ENCODE measurements at places on chromosomes 4 and X. TPM values are rescaled to one million over a fixed set of nuclear protein-coding genes. Genes with fewer than 3 reads are reported as not detected.

- peaks cover 7% of the 10 kb centered on the region for H3K27me3 ChIP-seq
- DNase-seq, result no peak
- no peaks in the 10 kb centered on the region for H3K4me1 ChIP-seq
- H3K36me3 ChIP-seq, result no peaks in the 10 kb centered on the region
Measured at GRCh38 chrX:135015523-135016245, 6.7 kb downstream of the RTL8B start.

DNA sequence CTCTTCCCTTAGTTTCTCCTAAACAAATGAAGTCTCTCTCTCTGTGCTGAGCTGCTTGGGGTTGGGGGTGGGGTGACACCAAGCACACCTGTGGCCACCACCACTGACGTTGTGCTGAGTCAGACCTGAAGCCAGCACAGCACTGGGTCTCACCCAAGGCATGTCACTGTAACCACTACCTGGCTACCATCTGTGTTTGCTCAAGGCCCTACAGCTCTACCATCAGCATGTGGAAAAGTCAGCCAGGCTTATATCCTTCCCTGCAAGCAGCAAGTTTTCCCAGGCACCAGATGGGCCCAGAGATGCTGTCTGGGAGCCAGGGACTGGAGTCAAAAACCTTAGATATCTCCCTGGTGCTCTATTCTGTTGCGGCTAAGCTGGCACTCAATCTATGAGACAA lies 6.9 kb downstream of the CXCL10 start:
- DNase-seq, result no peak
- no peaks in the 10 kb centered on the region for H3K27me3 ChIP-seq
- peaks cover 10% of the 10 kb centered on the region for H3K4me1 ChIP-seq
- H3K27ac ChIP-seq, result no peak overlapping the region

DNA sequence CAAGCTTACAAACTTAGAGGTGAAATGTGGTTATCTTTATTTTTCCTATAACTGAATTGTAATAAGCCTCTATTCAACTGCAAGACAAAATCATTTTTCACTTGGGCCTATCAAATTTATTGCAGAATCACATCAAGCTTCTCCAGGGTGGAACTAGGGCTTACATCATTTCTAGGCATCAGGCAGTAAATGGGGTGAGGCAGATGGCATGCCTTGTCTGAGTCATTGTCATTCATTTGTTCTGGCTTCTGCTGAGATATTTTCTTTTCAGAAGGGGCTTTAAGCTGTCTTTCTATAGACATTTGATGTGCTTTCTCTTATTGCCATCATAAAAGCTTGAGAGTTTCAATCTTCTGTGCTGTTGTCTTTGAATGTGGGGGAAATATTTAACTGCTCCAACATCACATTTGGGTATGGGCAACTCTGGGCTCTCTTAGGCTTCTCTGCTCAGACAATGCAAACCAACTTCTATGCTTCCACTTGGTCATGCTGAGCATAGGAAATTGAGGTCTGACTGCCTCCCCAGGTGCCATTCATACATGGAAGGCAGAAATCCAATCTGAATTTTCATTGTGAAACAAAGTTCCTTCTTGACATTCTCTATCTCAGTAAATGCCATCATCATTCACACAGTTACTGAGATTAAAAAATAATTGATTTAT lies 225.8 kb upstream of the GIMD1 start:
- no peaks in the 10 kb centered on the region for H3K36me3 ChIP-seq
- no peak overlapping the region for H3K27ac ChIP-seq
- no peaks in the 10 kb centered on the region for H3K4me1 ChIP-seq
- H3K4me3 ChIP-seq, result no peak overlapping the region

DNA sequence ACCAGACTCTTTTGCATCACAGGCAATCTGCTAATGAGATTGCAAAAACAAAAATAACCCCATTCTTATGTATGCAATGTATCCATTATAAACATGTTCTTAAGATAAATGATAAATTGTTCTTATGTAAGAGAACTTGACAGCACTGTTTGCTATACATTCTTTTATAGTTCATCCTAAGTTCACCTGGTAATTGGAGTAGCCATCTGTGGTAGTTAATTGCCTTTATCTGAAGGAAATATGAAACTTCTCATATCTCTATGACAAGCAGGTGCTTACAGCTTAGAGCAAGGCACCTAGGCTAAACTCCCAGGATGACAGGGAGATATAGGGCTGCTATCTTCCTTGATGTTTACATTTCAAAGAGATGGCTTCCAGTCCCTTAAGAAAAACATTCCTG lies 21.3 kb upstream of the CLCN5 start:
- no peaks in the 10 kb centered on the region for H3K27me3 ChIP-seq
- H3K27ac ChIP-seq, result no peak overlapping the region
- DNase-seq, result no peak

GRCh38 chrX:110180176-110180927 lies 137.5 kb downstream of the AMMECR1 start:
- H3K4me1 ChIP-seq, result peaks cover 5% of the 10 kb centered on the region
- no peak for DNase-seq
- H3K36me3 ChIP-seq, result no peaks in the 10 kb centered on the region
- no peaks in the 10 kb centered on the region for H3K27me3 ChIP-seq
- no peak overlapping the region for H3K27ac ChIP-seq
- no peak overlapping the region for H3K4me3 ChIP-seq

- no peak for DNase-seq
- no peak overlapping the region for H3K4me3 ChIP-seq
- H3K27me3 ChIP-seq, result no peaks in the 10 kb centered on the region
- no peaks in the 10 kb centered on the region for H3K36me3 ChIP-seq
- no peak overlapping the region for H3K27ac ChIP-seq
- H3K4me1 ChIP-seq, result no peaks in the 10 kb centered on the region
Measured at GRCh38 chrX:24782011-24782410, 88.3 kb downstream of the POLA1 start.

- DNase-seq, result no peak
- no peaks in the 10 kb centered on the region for H3K4me1 ChIP-seq
- no peak overlapping the region for H3K27ac ChIP-seq
- no peaks in the 10 kb centered on the region for H3K27me3 ChIP-seq
- H3K4me3 ChIP-seq, result no peak overlapping the region
Measured at GRCh38 chr4:133550436-133550835, 401.3 kb downstream of the PCDH10 start.

- no peak for DNase-seq
- H3K4me1 ChIP-seq, result no peaks in the 10 kb centered on the region
- H3K27ac ChIP-seq, result no peak overlapping the region
- H3K4me3 ChIP-seq, result no peak overlapping the region
- no peaks in the 10 kb centered on the region for H3K27me3 ChIP-seq
Measured at GRCh38 chr4:96063639-96064038, 223.7 kb downstream of the PDHA2 start.

DNA sequence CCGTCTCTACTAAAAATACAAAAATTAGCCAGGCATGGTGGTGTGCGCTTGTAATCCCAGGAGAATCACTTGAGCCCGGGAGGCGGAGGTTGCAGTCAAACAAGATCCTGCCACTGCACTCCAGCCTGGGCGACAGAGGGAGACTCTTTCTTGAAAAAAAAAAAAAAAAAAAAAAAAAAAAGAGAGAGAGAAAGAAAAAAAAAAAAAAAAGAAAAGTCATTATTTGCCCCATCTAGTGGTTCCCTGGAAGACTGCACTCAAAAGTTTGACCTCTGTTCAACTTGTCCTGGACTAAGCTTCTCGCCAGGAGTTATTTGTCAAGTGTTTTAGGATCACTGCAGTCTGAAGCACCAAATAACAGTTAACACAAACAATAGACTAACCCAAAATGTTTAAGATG lies 45.3 kb upstream of the KCTD8 start:
- no peak overlapping the region for H3K4me3 ChIP-seq
- no peaks in the 10 kb centered on the region for H3K36me3 ChIP-seq
- no peak overlapping the region for H3K27ac ChIP-seq
- H3K27me3 ChIP-seq, result no peaks in the 10 kb centered on the region
- H3K4me1 ChIP-seq, result no peaks in the 10 kb centered on the region

DNA sequence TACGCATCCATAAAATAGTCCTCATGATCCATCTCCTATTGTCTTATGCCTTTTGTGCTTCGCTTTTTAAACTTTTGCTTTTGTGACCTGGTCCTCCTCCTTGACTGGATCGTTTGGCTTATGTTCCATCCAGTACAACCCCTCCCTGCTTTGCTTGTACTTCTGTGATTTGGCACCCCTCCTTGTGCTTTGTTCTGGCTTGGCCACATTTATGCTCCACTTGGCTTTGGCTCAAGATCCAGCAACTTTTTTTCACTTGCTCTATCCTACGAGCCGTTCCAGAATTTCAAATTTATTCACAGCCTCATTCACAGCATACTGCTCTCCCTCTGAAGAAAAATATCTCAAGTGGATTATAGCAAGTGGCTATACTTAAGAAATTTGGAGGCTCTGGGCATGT lies 28.0 kb upstream of the GLRA2 start:
- no peaks in the 10 kb centered on the region for H3K27me3 ChIP-seq
- DNase-seq, result no peak
- H3K4me1 ChIP-seq, result no peaks in the 10 kb centered on the region

- H3K36me3 ChIP-seq, result no peaks in the 10 kb centered on the region
- H3K27ac ChIP-seq, result no peak overlapping the region
- H3K4me1 ChIP-seq, result no peaks in the 10 kb centered on the region
- H3K27me3 ChIP-seq, result no peaks in the 10 kb centered on the region
- peak; percentile 73 for DNase-seq
Measured at GRCh38 chr4:41281038-41281634, 24.4 kb downstream of the UCHL1 start.

DNA sequence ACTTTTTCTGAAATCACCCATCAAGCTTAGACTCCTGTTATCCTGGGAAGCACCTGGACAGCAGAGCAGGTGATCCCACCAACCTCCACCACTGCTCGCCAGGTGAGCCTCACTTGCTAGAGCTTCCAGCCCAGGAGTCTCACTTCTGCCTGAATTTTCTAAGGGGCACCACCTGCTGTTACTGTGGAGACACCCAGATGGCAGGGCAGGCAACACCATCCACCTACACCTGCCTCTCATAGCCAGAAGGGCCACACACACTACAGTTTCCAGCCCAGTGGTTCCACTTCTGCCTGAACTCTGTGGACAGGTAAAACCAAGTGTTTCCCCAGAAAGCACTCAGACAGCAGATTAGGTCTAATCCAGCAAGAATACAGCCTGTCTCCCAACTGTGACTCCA lies 262.0 kb downstream of the ARAP2 start:
- no peaks in the 10 kb centered on the region for H3K36me3 ChIP-seq
- DNase-seq, result no peak
- no peaks in the 10 kb centered on the region for H3K27me3 ChIP-seq
- H3K4me3 ChIP-seq, result no peak overlapping the region
- H3K27ac ChIP-seq, result no peak overlapping the region

- DNase-seq, result no peak
- no peaks in the 10 kb centered on the region for H3K27me3 ChIP-seq
- H3K4me3 ChIP-seq, result no peak overlapping the region
Measured at GRCh38 chrX:4936315-4936714, 1222.9 kb upstream of the PRKX start.

DNA sequence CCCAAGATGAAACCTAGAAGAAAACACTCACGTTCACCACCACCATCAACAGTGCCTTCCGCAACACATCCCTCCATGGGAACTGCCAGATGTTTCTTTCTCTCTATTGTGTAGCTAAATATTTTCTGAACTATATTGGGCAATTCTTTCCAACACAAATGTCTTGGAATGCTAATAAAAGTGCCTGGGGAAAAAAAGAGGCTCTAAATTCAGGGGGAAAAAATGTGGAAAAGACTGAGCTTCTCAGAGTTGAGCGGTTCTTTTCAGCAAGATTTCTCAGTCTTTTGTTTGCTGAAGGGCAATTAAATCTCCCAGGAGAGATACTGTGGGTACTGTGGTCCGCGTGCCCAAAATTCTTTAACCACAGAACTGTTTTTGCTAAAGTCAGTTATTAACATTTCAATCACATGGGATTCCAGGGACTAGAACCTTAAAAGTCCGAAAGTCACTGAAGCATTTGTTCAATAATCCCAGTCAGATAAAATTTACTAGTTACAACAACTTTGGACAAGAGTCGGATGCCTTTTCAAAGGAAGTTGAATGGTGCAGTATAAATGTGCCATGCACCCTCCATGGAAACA lies 51.9 kb upstream of the DHRSX start:
- H3K27ac ChIP-seq, result no peak overlapping the region
- no peaks in the 10 kb centered on the region for H3K4me1 ChIP-seq
- DNase-seq, result no peak
- H3K27me3 ChIP-seq, result no peaks in the 10 kb centered on the region
- H3K36me3 ChIP-seq, result no peaks in the 10 kb centered on the region

- H3K27me3 ChIP-seq, result no peaks in the 10 kb centered on the region
- H3K4me1 ChIP-seq, result no peaks in the 10 kb centered on the region
- H3K36me3 ChIP-seq, result no peaks in the 10 kb centered on the region
Measured at GRCh38 chrX:38347136-38347535, 5.3 kb upstream of the OTC start.

GRCh38 chr4:139749338-139749737 lies 83.7 kb downstream of the MGST2 start:
- H3K36me3 ChIP-seq, result no peaks in the 10 kb centered on the region
- no peak overlapping the region for H3K4me3 ChIP-seq
- H3K4me1 ChIP-seq, result peaks cover 21% of the 10 kb centered on the region
- H3K27ac ChIP-seq, result no peak overlapping the region

GRCh38 chr4:176193938-176194337 lies 1.4 kb downstream of the SPATA4 start:
- peaks cover 3% of the 10 kb centered on the region for H3K4me1 ChIP-seq
- no peak overlapping the region for H3K27ac ChIP-seq
- no peaks in the 10 kb centered on the region for H3K27me3 ChIP-seq
- no peaks in the 10 kb centered on the region for H3K36me3 ChIP-seq
- DNase-seq, result no peak

DNA sequence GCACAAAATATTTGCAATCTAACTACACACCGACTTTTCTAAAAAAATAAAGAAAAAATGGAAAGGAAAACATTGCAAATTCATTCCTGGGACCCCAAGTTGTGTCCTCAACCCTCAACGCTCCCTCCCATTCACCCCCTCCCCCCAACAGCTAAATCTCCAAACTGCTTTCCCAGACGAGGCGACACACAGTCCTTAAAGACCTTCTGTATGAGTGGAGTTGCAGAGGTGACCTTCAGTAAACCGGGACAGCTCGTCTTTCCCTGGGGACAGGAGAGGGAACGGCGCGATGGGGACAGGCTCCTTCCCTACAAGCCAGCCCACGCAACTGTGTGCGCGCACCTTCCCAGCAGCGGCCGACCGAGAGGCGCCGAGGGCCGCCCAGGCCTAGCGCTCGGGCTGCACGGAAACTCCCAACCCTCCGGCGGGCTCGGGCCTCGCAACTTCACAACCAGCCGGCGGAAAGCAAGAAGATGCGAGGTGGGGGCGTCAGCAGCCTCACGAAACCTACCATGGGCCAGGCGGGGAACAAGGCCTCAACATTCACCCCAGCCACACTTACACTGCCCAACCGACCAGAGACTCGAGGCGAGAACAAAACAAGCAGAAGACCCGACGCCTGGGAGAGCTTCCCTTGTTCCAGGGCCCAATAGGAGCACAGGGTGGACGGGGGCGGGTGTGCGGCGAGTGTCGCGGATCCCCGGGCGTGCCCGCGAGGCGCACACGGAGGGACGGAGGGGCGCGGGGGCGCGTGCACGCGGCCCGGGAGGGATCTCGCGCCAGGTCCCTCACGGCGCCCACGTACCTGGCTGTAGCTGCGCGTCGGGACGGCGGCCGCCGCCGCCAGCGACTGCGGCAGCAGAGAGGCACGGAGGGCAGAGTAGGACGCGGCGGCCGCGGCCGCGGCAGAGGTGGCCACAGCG lies 763 bp downstream of the GRSF1 start:
- H3K27me3 ChIP-seq, result no peaks in the 10 kb centered on the region
- peak; percentile 72 for DNase-seq
- H3K4me3 ChIP-seq, result peak overlapping the region; percentile 97
- H3K27ac ChIP-seq, result peak overlapping the region; percentile 97
- H3K36me3 ChIP-seq, result peaks cover 29% of the 10 kb centered on the region
- peaks cover 15% of the 10 kb centered on the region for H3K4me1 ChIP-seq

HPF1 gene
- 37.7 TPM for total RNA-seq

CYSLTR1 gene
- 5.7 TPM for total RNA-seq

COX7B2 gene
- total RNA-seq, result not detected

CXCL1 gene
- total RNA-seq, result 0.57 TPM

MBTPS2 gene
- total RNA-seq, result 2.4 TPM

KCNIP4 gene
- not detected for total RNA-seq

OGT gene
- 95.0 TPM for total RNA-seq

PABPC1L2A gene
- total RNA-seq, result not detected

TCEAL6 gene
- total RNA-seq, result not detected

All from thymus (tissue), 14 donors.